Astrocyte of the spinal cord (primary cell): ENCODE measurements at places on chromosomes 11 and 22.
A peak's percentile ranks its signal among the peaks of the same experiment; 100 is the strongest.

DNA sequence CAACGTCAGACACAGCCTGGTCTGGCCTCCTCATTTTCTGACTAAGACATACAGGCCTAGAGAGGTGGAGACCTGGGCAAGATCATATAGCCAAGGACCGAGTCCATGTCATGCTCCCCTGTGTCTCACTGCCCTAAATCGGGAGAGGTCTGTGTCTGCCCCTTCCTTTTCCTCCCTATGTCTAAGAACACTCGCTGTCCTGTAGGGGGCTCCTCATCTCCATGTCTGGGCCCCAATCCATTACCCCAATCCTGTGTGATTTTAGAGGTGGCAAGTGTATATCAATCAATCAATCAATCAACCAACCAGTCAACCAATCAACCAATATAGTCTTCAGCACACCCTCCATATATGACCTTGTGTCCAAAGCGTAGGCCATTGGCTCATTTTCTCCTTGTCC, 125.7 kb downstream of the KIRREL3 start:
- no peak for DNase-seq

DNA sequence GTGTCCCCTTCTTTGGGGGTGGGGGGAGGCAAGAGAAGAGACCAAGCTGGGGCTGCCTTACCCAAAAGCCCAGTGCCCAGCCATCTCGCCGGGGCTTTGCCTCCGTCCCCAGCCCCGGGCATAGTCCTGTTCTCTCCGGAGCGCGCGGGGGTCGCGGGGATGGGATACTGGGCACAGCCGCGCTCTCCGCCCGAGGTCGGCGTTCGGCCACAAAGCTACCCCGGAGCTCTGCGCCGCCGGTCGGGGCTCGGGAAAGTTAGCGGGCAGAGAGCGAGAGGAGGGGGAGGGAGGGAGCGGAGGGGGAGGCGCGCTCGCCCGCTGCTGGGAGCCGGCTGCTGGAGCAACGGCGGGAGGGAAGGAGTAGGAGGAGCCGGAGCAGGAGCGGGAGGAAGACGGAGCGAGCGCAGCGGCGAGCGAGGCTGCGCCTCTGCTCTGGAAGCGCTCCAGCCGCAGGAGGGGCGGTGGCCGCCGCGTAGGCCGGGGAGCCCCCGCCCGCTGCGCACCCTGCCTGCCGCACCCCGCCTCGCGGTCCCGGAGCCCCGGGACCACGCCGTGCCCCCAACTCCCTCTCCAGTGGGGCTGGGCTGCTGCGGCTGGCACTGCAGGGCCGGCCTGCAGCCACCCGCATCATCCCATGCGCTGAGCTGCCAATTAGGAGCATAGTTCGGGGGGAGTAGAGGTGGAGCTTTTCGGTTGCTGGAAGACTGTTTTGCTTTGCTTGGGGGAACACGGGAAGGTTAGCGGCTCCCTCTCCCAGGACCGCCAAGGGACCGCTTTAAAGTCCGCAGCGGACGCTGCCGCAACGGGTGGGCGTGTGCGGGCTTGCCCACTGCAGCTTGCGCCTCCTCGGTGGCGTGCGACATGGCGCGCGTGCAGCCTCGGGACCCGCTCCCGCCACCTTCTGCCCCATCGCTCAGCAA, at the start of gene SCN4B:
SCN4B (minus strand) TSS at position 272 of the 920 bp plus-strand sequence; CDS start at position 122, 150 bp downstream.
- peak; percentile 18 for DNase-seq

DNA sequence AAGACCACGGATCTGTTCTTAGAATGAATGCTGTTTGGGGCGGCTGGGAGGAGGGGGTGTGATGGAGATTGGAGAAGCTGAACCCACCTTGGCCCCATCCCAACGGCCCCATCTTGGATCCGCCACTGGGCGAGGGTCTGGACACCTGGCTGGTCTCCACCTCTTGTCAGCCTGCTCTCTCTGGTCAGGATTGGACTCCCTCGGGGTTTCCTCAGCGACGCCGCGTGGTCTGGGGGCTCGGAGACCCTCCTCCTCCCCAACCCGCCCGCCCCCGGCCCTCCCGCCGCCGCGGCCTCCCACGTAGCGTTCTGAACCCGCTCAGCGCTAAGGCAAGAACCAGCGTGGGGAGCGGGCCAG, 4.3 kb upstream of the FLI1 start:
- DNase-seq = no peak

- no peak for DNase-seq
These were observed 32.9 kb downstream of the LRRC32 start for GRCh38 chr11:76637491-76638269.

DNA sequence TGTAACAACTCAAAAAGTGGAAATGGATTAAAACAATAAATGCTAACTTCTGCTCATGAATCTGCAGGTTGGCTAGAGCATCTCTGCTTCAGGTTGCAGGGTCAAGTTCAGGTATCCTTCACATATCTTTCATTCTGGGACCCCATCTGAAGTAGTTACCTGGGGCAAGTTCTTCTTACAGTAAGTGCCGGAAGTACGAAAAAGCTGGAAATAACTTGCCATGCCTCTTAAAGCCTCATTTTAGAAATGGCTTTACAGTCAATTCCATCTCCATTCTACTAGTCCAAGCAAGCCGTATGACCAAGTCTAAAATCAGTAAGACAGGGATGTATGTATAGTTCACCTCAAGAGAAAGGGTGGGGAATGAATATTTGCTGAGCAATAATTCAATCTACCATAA, 93.7 kb downstream of the FCHSD2 start:
- no peak for DNase-seq

- peak; percentile 90 for DNase-seq
These were observed 5.5 kb downstream of the PLET1 start for GRCh38 chr11:112255067-112255720.

- peak; percentile 46 for DNase-seq
These were observed 65.0 kb downstream of the PARVB start for GRCh38 chr22:44088976-44089570.

GRCh38 chr11:34363363-34364084, 5.7 kb upstream of the ABTB2 start:
- DNase-seq = no peak

- DNase-seq = no peak
These were observed 105.5 kb downstream of the FAT3 start for GRCh38 chr11:92330114-92330513.

GRCh38 chr11:71204294-71204693, 48.1 kb downstream of the SHANK2 start:
- DNase-seq = no peak

DNA sequence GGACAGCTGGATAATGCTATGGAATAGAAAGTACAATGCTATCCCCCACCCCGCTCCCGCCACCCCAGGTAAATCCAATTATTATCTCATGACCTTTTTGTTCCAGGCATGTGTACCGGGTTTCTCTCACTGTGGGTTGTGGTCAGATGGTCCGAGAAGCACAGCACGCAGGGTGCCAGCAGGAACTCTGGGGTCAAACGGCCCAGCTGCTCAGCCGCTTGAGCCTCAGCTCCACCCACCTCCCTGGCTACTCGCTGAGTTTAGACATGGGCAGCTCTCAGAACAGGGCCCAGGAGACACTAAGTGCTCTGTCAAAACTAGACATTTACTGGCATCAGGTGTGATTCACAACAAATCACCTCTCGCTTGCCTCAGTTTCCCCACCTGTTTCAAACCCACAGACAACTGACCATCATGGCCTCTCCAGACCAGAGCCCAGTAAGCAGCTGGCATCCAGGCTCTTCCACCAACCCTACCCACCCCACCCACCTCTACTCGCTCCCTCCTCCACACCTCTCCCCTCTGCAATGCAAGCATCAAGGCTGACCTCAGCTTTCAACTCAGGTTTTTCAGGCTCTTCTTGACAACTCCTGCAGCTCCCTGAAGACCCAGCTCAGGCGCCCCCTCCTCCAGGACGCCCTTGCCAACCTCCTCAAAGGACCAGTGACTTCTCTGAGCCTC, 13.0 kb upstream of the MFNG start:
- DNase-seq = peak; percentile 49

DNA sequence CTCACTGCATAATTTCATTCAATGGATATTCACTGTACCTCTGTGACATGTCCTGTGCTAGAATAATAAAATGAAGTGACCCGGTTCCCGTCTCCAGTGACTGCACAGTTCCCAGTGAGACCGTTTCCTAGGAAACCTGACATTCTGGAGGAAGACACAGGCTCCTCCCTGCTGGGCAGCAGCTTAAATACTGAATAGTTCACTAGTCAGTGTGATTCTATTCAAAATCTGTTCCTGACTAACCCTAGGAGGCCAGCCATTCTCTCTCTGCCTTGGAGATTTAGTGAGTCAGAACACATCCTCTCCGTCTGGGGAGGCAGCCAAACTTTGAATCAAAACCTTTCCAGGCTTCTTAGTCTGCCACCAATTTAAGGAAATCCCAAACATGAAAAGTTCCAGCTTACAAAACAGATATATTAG, 11.3 kb downstream of the TRIM66 start:
- peak; percentile 97 for DNase-seq

DNA sequence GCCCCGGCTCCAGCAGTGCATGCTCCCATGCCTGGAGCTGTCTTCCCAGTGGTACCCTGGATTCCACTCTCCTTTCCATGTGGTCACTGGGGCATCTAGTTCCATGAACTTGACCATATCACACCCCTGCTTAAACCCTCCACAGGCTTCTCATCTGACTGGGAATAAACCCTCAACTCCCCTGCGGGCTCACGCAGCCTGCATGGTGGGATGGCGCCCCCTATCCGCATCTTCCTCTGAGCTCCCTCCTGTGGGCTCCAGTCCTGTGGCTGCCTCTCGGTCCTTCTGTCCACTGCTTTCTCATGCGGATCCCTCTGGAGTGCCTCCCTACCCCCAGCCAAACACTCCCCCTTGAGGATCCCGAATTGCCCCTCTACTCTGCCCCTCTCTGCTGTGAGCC, 41.4 kb upstream of the TTLL12 start:
- peak; percentile 5 for DNase-seq

DNA sequence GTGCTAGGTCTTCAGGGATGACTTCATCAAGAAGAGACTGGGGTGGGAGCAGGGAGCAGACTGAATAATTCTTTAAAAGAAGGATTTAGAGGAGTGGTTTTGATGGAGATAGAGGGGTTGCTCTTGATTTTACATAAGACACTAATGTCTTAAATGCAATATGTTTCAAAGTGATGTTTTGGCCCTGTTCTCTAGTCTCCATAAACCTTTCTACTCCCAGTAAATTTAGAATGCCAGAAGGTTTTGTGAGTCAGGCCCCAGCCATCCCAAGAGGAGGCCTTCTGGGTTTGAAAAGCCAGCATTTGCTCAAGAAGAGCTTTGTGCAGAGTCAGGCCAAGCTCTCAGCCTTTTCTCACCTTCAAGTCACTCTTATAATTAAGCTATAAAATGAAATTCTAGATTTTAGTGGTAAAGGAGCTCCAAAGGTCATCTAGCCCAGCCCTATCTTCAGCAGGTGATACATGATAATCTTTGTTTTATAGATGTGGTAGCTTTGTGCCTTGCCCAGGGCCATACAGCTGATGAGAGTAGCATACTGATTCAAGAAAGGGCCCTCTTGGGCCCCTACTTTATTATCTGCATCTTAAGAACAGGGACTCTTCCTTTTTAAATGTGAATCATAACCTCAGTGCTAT, 122.8 kb upstream of the MTNR1B start:
- DNase-seq = no peak

- no peak for DNase-seq
These were observed 187.5 kb downstream of the IGLL1 start for GRCh38 chr22:23392420-23393121.
